Activated T-helper 1 cell treated with anti-CD3 and anti-CD28 coated beads, Interleukin-12 subunit alpha, Interleukin-12 subunit beta, Interleukin-2, Interleukin-4 antibody, amounts not matched to agents 30 ng/mL and 10 ng/mL and 1 ng/mL, durations not matched to agents 14 hours and 24 hours and 36 hours (primary cell): ENCODE measurements at places on chromosomes 11 and 22. TPM values are rescaled to one million over a fixed set of nuclear protein-coding genes. Genes with fewer than 3 reads are reported as not detected.

- no peak for DNase-seq
These were observed 20.7 kb downstream of the FAM83F start for GRCh38 chr22:40015358-40015976.

Gene TMEM191C
- total RNA-seq: 0.59 and 0.67 TPM in 2 replicates

GRCh38 chr11:65379698-65380459 is 2.6 kb downstream of the SLC25A45 start:
- no peak for DNase-seq

- no peak for DNase-seq
These were observed 27.6 kb downstream of the KCTD17 start for GRCh38 chr22:37079158-37079557.

Gene HTR3A
- not detected in 2 replicates for total RNA-seq

DNA sequence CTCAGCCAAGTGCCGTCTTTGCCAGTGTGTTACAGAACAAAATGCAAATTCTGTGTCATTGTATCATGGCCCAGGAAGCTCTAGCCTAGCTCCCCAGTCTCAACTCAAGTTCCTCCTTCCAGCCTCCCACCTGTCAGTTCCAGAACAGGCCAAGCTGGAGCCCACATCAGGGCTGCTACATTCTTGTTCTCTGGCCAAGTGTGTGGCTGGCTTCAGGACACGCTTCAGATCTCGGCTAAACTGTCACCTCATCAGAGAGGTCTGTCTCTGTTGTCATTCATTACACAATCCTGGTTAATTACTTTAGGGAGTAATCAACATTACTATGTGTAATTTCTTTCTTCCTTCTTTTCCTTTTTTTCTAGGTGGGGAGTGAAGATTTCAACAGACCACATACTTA is 347.0 kb upstream of the SYN3 start:
- DNase-seq: no peak

GRCh38 chr11:106409671-106410070 is 332.2 kb downstream of the AASDHPPT start:
- DNase-seq: no peak

GRCh38 chr11:16902182-16902581 is 112.0 kb downstream of the PLEKHA7 start:
- peak; percentile 16 for DNase-seq

Gene SHANK3
- 0.05 and 0.10 TPM in 2 replicates for total RNA-seq

DNA sequence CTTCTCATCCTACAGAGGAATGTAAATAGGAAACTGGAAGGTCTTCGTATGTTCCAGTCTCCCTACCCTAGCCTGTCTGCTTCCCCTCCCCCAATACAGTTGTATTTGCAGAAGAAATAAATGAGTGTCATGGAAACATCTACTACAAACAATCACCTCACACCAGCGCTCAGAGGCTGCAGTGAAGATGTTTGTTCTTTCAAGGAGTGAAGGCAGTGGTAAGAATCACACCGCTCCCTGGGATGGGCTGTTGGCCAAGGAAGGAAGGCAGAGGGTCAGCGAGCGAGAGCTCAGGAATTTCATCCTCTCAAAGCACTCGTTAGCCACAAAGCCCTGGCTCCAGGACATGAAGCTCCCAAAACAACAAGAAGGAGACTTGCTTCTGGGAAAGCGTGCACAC is 1.1 kb upstream of the IGSF9B start:
- no peak for DNase-seq
